ENCODE measurements at places on chromosomes 4 and X. TPM values are rescaled to one million over a fixed set of nuclear protein-coding genes. Genes with fewer than 3 reads are reported as not detected.

The TMEM150C gene
- total RNA-seq = 0.15 TPM

- H3K36me3 ChIP-seq = no peaks in the 10 kb centered on the region
- H3K27me3 ChIP-seq = peaks cover 9% of the 10 kb centered on the region
- no peak overlapping the region for H3K27ac ChIP-seq
Observed at GRCh38 chr4:184983672-184984356, 34.5 kb upstream of the HELT start.

- no peak for DNase-seq
- H3K4me1 ChIP-seq = no peaks in the 10 kb centered on the region
- no peaks in the 10 kb centered on the region for H3K36me3 ChIP-seq
Observed at GRCh38 chrX:16002185-16002584, 121.2 kb upstream of the GRPR start.

The COL4A6 gene
- not detected for total RNA-seq

DNA sequence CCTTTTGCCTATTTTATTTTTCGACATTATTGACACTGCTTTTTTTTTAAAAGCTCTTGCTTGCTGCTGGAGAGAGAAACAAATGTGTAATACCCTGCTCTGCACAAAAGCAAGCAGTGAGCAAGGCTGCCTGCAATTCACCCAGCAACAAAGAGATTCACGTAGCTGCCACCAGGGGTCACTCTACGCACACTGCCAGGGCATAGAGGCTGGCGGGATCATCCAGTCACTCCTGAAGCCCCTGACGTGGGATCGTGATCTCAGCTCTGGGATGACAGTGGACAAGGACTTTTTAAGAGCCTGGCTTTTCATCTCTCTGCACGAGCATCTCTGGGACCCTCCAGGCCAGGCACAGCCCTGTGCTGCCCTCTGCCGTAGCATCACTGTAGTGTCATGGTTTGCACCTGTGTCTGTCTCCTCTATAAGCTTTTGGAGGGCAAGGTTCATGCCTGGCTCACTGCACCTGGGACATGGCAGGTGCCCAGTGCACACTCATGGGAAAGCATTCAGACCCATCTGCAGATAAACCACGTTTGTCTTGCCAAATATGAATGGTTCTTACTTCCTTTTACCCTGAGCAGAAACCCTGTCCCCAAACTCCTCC, 19.8 kb downstream of the C4orf50 start:
- peaks cover 2% of the 10 kb centered on the region for H3K36me3 ChIP-seq
- H3K27ac ChIP-seq = no peak overlapping the region
- peaks cover 11% of the 10 kb centered on the region for H3K4me1 ChIP-seq
- DNase-seq = peak; percentile 25
- no peak overlapping the region for H3K4me3 ChIP-seq
- H3K27me3 ChIP-seq = peaks cover 24% of the 10 kb centered on the region

- DNase-seq = no peak
- peaks cover 10% of the 10 kb centered on the region for H3K36me3 ChIP-seq
Observed at GRCh38 chr4:54227256-54228055, 1.6 kb upstream of the PDGFRA start.

The MSX1 gene
- not detected for total RNA-seq

GRCh38 chr4:61913619-61914018, 713.5 kb downstream of the ADGRL3 start:
- DNase-seq = no peak
- no peaks in the 10 kb centered on the region for H3K27me3 ChIP-seq
- no peaks in the 10 kb centered on the region for H3K4me1 ChIP-seq
- H3K4me3 ChIP-seq = no peak overlapping the region
- no peak overlapping the region for H3K27ac ChIP-seq
- no peaks in the 10 kb centered on the region for H3K36me3 ChIP-seq

- H3K4me3 ChIP-seq = no peak overlapping the region
- no peaks in the 10 kb centered on the region for H3K36me3 ChIP-seq
- no peak overlapping the region for H3K27ac ChIP-seq
- no peak for DNase-seq
- H3K27me3 ChIP-seq = peaks cover 15% of the 10 kb centered on the region
Observed at GRCh38 chr4:169068423-169068822, 58.4 kb upstream of the CBR4 start.

GRCh38 chrX:13742397-13743176, 8.0 kb downstream of the OFD1 start:
- peak; percentile 23 for DNase-seq
- H3K4me3 ChIP-seq = peak overlapping the region; percentile 84
- H3K4me1 ChIP-seq = peaks cover 11% of the 10 kb centered on the region
- H3K36me3 ChIP-seq = peaks cover 2% of the 10 kb centered on the region

DNA sequence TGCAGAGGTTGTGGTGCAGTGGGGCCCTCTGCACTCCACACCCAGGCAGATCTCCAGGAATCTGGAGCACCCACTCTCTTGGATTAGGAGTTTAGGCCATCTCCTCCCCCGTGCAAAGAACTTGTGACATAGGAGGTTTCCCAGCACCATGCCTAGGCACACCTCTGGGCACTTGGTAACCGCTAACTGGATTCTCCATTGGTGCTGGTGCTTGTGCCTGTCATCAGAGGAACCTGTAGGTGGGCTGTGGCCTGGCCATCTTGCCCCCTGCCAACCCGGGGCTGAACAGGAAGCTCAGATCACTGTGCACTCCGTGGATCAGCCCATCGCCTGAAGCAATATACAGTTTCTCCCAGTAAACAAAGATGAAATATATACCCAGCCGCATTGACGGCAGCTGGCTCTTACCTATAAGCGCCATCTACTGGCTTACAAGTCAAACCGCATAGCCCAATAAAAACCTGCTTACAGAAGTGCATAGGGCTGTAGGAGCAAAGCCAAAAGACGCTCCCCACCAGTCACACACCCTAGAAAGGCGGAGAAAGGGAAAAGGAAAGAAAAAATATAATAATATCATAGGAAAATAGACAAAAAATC, 19.1 kb upstream of the TEX13B start:
- no peaks in the 10 kb centered on the region for H3K36me3 ChIP-seq
- H3K27me3 ChIP-seq = no peaks in the 10 kb centered on the region
- no peak overlapping the region for H3K4me3 ChIP-seq
- DNase-seq = no peak
- no peaks in the 10 kb centered on the region for H3K4me1 ChIP-seq

The CXCL5 gene
- total RNA-seq = 18.5 TPM

The FAM47C gene
- not detected for total RNA-seq

The HMX1 gene
- total RNA-seq = not detected

The MAGEB10 gene
- total RNA-seq = not detected

- H3K4me1 ChIP-seq = peaks cover 18% of the 10 kb centered on the region
- H3K36me3 ChIP-seq = no peaks in the 10 kb centered on the region
- peak overlapping the region; percentile 53 for H3K27ac ChIP-seq
- H3K4me3 ChIP-seq = peak overlapping the region; percentile 55
Observed at GRCh38 chr4:74624351-74625151, 169.8 kb downstream of the BTC start.

The EVC2 gene
- 6.8 TPM for total RNA-seq

Data from T-helper 17 cell (primary cell).